ENCODE measurements at places on chromosomes 13 and 19.
A peak's percentile ranks its signal among the peaks of the same experiment; 100 is the strongest.

GRCh38 chr19:7083076-7083956 is 13.8 kb downstream of the ZNF557 start:
- no peak for DNase-seq

- peak; percentile 42 for DNase-seq
These were observed 29.4 kb downstream of the ATP4B start for GRCh38 chr13:113628291-113629270.

GRCh38 chr19:35466259-35466658 is 18.2 kb downstream of the FFAR2 start:
- DNase-seq: no peak

- DNase-seq: no peak
These were observed 32.7 kb downstream of the TMEM255B start for GRCh38 chr13:113791761-113792160.

GRCh38 chr13:71039440-71039839 is 827.6 kb downstream of the DACH1 start:
- DNase-seq: no peak

GRCh38 chr19:48117515-48118130 is 7.0 kb upstream of the PLA2G4C start:
- no peak for DNase-seq
